ENCODE measurements at places on chromosomes 12 and 14. TPM values are rescaled to one million over a fixed set of nuclear protein-coding genes. Genes with fewer than 3 reads are reported as not detected.
A peak's percentile ranks its signal among the peaks of the same experiment; 100 is the strongest.

- H3K36me3 ChIP-seq: no peaks in the 10 kb centered on the region
- H3K4me1 ChIP-seq: no peaks in the 10 kb centered on the region
- DNase-seq: no peak
- no peak overlapping the region for H3K27ac ChIP-seq
- H3K4me3 ChIP-seq: no peak overlapping the region
These were observed 469.8 kb downstream of the ZFP36L1 start for GRCh38 chr14:68322940-68323620.

DNA sequence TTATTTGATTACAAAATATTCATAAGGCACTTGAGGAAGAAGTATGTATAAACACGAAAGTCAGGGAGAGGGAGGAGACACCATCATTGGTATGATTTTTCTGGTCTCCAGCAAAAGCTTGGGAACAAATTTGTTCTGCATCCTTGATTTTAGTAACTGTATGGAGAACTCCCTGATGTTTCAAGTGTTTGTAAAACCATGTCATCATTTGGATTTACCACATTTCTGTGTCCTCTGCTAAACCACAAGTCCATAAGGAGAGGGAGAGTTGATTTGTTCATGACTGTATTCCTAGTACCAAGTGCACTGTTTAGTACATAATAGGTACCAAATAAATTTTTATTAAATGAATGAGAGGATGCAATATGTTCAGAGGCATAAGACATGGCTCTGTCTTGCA is 181.1 kb downstream of the BTG1 start:
- no peaks in the 10 kb centered on the region for H3K4me1 ChIP-seq
- no peaks in the 10 kb centered on the region for H3K36me3 ChIP-seq
- H3K4me3 ChIP-seq: no peak overlapping the region
- no peaks in the 10 kb centered on the region for H3K27me3 ChIP-seq
- DNase-seq: no peak

- no peaks in the 10 kb centered on the region for H3K4me1 ChIP-seq
- no peak overlapping the region for H3K27ac ChIP-seq
- H3K36me3 ChIP-seq: no peaks in the 10 kb centered on the region
- no peak for DNase-seq
- no peak overlapping the region for H3K4me3 ChIP-seq
- H3K27me3 ChIP-seq: no peaks in the 10 kb centered on the region
These were observed 229.9 kb upstream of the FOXN3 start for GRCh38 chr14:89646971-89647370.

DNA sequence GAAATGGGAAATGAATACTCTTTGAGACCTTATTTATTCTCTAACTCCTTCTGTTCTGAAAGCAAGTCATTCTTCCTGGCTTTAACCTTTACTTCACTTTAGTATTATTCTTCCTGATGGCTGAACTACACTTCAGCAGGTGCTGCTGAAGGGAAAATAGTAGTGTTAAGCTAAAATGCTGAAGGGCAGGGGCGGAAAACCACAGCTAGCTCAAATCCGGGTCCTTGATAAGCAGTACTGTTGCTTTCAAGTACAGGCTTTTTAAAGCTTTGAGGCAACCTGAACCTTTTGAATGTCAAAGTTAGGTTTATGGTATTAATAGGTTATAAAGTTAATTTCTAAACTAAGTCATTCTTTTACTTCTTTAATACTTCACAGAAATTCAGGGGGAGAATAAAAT is 10.7 kb downstream of the CCDC196 start:
- DNase-seq: no peak
- no peaks in the 10 kb centered on the region for H3K36me3 ChIP-seq
- no peak overlapping the region for H3K4me3 ChIP-seq

DNA sequence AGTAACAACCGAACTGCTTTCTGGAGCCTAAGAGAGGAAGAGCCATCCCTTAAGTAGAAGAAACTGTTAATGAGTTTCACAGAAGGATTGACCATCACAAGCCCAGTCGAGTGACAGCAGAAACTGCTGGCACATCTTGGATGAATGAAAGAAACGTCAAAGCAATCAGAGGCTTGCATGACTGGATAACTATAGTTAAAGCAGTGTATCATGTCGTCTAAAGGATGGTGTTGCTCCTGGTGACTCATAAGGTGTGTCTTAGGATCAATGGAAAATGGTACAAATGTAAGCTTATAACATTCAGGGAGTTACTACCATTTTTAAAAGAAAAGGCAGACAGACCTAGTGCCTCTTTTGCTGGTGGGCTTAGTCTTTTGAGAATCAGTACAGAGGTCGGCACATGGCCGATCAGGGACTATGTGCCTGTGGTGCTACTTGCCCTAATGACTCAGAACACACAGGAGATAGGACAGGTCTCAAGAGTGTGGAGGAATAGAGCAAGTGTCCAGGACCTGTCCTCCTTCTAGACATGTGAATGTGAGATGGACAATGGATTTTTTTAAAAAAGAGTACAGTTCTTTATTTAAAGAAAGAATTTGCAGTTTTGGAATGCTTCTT is 55.7 kb downstream of the TMX1 start:
- H3K27ac ChIP-seq: no peak overlapping the region
- no peak overlapping the region for H3K4me3 ChIP-seq
- H3K36me3 ChIP-seq: no peaks in the 10 kb centered on the region

DNA sequence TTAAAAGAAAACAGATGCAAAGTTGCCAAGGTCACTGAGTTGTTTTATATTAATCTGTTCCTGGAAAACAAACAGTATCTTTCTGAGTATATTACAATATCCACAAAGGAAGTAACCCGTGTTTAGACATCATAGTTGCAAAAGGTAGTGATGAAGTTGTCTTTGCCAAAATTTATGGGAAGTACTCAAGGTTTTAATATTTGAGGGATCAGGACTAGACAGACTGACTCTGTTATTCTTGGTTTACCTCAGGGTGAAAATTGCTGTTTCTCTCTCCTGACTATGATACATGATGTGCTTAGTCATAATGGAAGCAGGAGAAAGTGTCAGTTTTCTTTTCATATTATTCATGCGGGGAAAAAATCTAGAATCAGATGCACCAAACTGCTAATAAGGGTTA is 28.3 kb downstream of the TMEM233 start:
- H3K27ac ChIP-seq: no peak overlapping the region
- no peaks in the 10 kb centered on the region for H3K36me3 ChIP-seq
- no peaks in the 10 kb centered on the region for H3K27me3 ChIP-seq

DNA sequence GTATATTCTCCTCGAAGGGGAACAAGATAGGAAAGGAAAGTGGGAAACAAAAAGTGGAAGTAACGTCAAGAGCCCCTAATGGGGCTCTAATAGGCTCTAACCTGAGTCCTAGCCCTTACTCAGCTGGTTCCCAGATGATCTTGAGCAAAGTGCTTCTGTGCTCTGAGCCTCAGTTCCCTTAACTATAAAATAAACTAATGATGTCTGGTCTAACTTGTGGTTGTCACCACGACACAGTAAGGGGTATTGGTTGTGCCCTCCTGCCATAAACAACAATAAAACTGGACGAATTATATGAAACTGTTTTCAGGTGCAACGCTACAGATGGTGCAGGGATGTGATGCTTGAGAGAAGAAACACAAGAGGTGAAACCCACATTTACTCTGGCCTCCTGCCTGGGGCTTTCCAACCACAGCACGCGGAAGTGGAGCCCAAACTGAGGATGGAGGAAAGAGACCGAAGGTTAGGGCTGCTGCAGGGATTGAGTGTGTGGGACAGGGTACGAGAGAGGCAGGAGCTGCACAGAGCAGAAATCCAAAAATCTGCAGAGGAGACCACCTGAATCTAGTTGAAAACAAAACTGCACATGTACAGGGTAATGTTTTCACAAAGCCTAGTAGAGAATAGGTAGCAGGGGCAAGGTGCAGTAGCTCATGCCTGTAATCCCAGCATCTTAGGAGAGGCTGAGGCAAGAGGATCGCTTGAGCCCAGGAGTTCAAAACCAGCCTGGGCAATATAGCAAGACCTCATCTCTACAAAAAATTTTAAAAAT is 45.6 kb upstream of the BCL2L14 start:
- H3K27ac ChIP-seq: no peak overlapping the region
- H3K4me1 ChIP-seq: no peaks in the 10 kb centered on the region
- no peaks in the 10 kb centered on the region for H3K36me3 ChIP-seq
- DNase-seq: no peak

GRCh38 chr12:16325426-16325825 is 22.0 kb upstream of the MGST1 start:
- no peaks in the 10 kb centered on the region for H3K36me3 ChIP-seq
- H3K4me1 ChIP-seq: no peaks in the 10 kb centered on the region
- no peak overlapping the region for H3K4me3 ChIP-seq
- H3K27me3 ChIP-seq: no peaks in the 10 kb centered on the region
- H3K27ac ChIP-seq: no peak overlapping the region

GRCh38 chr12:92537290-92537960 is 165.4 kb upstream of the PLEKHG7 start:
- DNase-seq: no peak
- no peaks in the 10 kb centered on the region for H3K27me3 ChIP-seq
- no peak overlapping the region for H3K4me3 ChIP-seq
- H3K4me1 ChIP-seq: no peaks in the 10 kb centered on the region

GRCh38 chr14:104798300-104799243 is 2.3 kb upstream of the ZBTB42 start:
- no peaks in the 10 kb centered on the region for H3K27me3 ChIP-seq
- H3K4me3 ChIP-seq: no peak overlapping the region
- H3K27ac ChIP-seq: peak overlapping the region; percentile 95
- DNase-seq: no peak

- peaks cover 8% of the 10 kb centered on the region for H3K4me1 ChIP-seq
- H3K36me3 ChIP-seq: no peaks in the 10 kb centered on the region
- H3K4me3 ChIP-seq: no peak overlapping the region
- H3K27me3 ChIP-seq: no peaks in the 10 kb centered on the region
- H3K27ac ChIP-seq: peak overlapping the region; percentile 69
These were observed 9.9 kb downstream of the SAV1 start for GRCh38 chr14:50658203-50658602.

DNA sequence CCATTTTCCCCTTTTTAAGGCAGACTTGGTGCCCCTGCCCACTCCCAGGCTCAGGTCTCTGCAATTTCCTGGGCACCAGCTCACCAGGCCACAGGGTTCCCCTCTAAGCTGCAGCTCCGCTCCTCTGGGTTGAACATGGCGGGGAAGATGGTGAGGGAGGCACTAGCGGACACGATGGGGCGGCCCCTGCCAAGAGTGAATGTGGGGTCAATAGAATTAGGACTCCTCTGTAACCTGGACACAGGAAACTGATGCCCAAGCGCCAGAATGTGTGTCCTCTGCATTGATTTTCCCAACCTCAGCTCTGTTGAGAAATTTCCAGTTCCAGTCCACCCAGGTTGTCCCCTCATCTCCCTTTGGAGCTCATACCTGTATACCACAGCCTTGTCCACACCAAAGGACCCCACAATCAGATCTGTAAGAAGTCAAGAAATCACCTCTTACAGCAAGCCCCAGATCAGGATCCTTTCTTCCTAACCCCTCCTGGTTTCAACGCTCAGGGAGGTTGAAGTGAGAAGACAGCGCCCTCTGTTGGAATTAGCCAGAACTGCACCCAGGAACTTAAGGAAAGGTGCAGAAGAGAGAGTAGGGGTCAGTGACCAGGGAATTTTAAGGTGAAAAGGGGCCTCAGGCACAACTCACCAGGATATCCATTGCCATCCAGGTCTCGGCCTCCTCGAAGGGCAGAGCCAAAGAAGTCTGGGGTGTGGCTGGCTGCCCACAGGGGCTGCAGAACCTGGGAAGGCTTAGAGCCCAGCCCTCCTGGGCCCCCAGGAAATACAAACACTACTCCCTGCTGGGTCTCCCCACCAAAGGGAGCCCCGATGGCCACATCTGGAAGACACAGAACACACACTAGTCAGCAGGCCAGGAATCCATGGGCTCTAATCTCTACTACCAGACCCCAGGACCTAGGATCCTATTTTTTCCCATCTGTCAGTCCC is 14.7 kb downstream of the ITGA5 start:
- H3K4me3 ChIP-seq: no peak overlapping the region
- H3K36me3 ChIP-seq: no peaks in the 10 kb centered on the region
- H3K27me3 ChIP-seq: no peaks in the 10 kb centered on the region
- DNase-seq: peak; percentile 72

DNA sequence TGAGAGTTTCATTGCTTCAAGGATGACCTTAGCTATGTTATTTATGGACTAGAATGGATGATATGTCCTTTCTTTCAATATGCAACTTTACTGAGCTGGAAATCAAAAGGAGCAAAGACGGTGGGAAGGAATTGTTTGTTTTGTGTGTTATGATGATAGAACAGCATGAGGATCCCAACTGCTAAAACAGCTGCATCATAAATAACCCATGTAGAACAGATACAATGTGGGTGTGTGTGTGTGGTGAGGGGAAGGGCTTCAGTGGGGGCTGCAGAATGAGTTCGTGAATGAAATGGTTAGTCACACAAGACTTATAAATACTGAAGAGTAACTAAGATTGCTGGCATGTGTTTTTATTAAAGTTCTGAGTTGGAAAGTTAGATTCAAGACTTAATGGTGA is 80.1 kb downstream of the DACT1 start:
- H3K4me3 ChIP-seq: no peak overlapping the region
- peak overlapping the region; percentile 36 for H3K27ac ChIP-seq
- no peak for DNase-seq
- H3K36me3 ChIP-seq: no peaks in the 10 kb centered on the region
- H3K27me3 ChIP-seq: no peaks in the 10 kb centered on the region

GRCh38 chr14:49049711-49050110 is 536.5 kb downstream of the RPS29 start:
- no peak overlapping the region for H3K4me3 ChIP-seq
- H3K27ac ChIP-seq: no peak overlapping the region
- no peaks in the 10 kb centered on the region for H3K36me3 ChIP-seq
- DNase-seq: no peak
- no peaks in the 10 kb centered on the region for H3K4me1 ChIP-seq
- no peaks in the 10 kb centered on the region for H3K27me3 ChIP-seq

GRCh38 chr14:100864960-100865681 is 38.4 kb downstream of the RTL1 start:
- no peak overlapping the region for H3K4me3 ChIP-seq
- no peaks in the 10 kb centered on the region for H3K27me3 ChIP-seq
- no peaks in the 10 kb centered on the region for H3K4me1 ChIP-seq
- no peaks in the 10 kb centered on the region for H3K36me3 ChIP-seq
- no peak overlapping the region for H3K27ac ChIP-seq

- H3K36me3 ChIP-seq: no peaks in the 10 kb centered on the region
- H3K4me3 ChIP-seq: no peak overlapping the region
These were observed 1209.8 kb downstream of the FLRT2 start for GRCh38 chr14:86739761-86740160.

The GPR65 gene
- 2.6 TPM for total RNA-seq
